Stimulated activated memory B cell treated with anti-CD40 and anti-IgM and Interleukin-4, amounts not matched to agents 10 μg/mL and 1 μg/mL and 100 μg/mL, for 72 hours (primary cell): ENCODE measurements at places on chromosomes 7 and 10.

- ATAC-seq = no peak
- no peak overlapping the region for H3K4me3 ChIP-seq
- no peaks in the 10 kb centered on the region for H3K36me3 ChIP-seq
- no peak overlapping the region for H3K27ac ChIP-seq
- peaks cover 18% of the 10 kb centered on the region for H3K27me3 ChIP-seq
These were observed 21.4 kb downstream of the STEAP1 start for GRCh38 chr7:90175667-90176066.

- peaks cover 27% of the 10 kb centered on the region for H3K4me1 ChIP-seq
- peak overlapping the region; percentile 21 for H3K4me3 ChIP-seq
- no peaks in the 10 kb centered on the region for H3K27me3 ChIP-seq
These were observed 2.4 kb downstream of the PRDX3 start for GRCh38 chr10:119176166-119176565.

DNA sequence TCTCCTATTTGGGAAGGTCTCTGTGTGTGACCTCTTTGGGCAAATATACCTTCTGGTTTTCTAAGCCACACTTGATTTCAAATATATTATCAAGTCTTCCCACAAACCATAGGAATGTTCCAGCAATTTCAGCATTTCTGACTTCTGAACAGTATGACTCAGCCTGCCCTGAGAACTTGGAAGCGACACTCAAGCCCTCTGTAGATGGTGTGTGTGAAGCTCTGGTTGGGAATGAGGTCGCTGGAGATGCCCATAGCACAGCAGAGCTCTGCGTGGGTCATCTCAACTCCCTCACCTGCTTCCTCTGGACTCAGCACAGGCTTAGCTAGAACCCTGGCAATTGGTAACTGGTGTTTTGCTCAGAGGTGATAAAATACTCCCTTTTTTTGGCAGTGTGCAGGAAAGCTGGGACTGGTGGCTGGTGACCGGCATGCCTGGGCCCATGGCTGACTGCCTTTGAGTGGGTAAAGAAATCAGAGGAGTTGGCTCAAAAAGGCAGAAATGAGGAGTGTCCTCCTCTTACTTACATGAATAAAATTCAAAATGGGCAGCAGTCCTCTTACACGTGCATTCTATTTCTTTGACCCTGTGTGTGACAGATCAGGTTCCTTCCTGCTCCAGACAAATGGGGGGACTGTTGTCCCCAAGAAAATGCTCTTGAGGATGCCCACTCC, 87.5 kb upstream of the NRP1 start:
- ATAC-seq = no peak
- H3K27me3 ChIP-seq = peaks cover 13% of the 10 kb centered on the region
- H3K27ac ChIP-seq = no peak overlapping the region
- H3K4me3 ChIP-seq = no peak overlapping the region
- H3K36me3 ChIP-seq = no peaks in the 10 kb centered on the region

DNA sequence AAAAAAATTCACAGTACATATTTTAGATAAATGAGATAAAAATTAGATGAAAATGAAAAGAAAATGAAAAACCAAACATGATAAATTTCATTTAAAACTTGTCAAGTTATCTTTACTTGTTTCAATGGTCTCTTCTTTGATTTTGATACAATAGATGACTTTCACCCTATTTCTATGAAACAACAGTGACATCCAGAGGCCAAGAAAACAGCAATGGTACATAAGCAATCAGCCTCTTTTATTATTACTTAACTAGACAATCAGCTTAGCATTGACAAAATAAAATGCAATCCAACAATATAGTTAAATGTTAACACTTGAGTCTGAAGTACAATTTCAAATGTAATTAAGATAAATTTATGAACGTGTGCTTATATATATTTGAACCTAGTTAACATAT, 74.8 kb upstream of the GPR37 start:
- no peak overlapping the region for H3K4me3 ChIP-seq
- ATAC-seq = no peak
- peaks cover 38% of the 10 kb centered on the region for H3K36me3 ChIP-seq
- H3K27ac ChIP-seq = no peak overlapping the region

DNA sequence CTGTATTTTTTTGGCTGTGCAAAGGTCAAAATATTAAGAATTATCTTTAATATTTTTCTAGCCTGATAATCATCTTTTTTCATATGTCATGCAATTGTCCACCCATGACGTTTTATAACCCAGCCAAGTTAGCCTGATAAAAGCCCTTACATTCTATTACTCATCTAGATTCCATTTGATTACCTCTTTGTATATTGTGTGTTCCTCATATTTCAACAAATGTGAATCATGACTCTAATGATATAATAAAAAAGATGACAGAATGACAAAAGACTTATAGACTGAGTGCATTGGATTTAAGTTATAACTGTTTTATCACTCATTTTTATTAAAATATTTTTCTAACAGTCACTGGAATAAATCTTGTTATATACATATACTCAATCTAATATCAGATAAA, 1560.0 kb upstream of the LRRTM3 start:
- ATAC-seq = no peak
- no peak overlapping the region for H3K4me3 ChIP-seq
- H3K36me3 ChIP-seq = no peaks in the 10 kb centered on the region
- H3K27ac ChIP-seq = no peak overlapping the region
- no peaks in the 10 kb centered on the region for H3K27me3 ChIP-seq

GRCh38 chr10:89670926-89671325, 25.9 kb upstream of the PANK1 start:
- H3K4me3 ChIP-seq = no peak overlapping the region
- no peaks in the 10 kb centered on the region for H3K36me3 ChIP-seq
- no peak for ATAC-seq
- H3K27me3 ChIP-seq = no peaks in the 10 kb centered on the region
- peaks cover 11% of the 10 kb centered on the region for H3K4me1 ChIP-seq

- H3K36me3 ChIP-seq = no peaks in the 10 kb centered on the region
- peak overlapping the region; percentile 36 for H3K27ac ChIP-seq
These were observed 60.0 kb downstream of the ATXN7L1 start for GRCh38 chr7:105816266-105816843.

DNA sequence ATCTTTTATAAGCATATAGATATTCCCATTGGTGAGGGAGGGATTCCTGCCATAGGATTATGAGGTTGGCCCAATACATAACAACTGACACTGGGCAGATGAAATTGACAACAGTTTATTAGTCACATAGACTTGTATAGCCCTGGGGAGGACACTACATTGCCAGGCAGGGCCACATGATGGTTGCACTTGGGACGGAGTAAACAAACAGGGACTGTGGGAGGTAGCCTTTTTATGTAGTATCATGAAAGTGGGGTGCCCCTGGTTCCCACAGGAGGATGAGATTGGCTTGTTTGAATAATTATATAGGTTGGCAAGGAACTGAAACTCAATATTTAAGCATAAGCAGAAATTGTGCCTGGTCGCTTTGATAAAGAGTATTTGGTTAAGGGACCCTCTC, 23.5 kb downstream of the TRIM24 start:
- H3K36me3 ChIP-seq = peaks cover 21% of the 10 kb centered on the region
- no peak overlapping the region for H3K4me3 ChIP-seq
- peak overlapping the region; percentile 10 for H3K27ac ChIP-seq
- no peak for ATAC-seq

DNA sequence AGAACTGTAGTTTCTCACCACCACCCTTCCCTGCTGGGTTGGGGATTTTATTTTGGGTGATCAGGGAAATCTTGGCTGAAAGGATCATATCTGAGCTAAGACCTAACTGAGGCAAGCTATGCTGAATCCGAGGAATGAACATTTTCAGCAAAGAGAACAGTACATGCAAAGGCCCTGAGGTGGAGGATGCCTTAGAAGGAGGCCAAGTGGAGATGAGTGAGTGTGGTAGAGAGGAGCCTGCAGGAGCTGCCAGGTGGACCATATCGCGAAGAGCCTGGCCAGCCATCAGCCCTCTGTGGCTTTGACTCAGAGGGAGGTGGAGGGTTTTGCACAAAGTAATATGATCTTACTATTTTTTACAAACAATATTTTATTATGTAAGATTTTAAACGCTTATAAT, 1.6 kb upstream of the RASGEF1A start:
- H3K4me3 ChIP-seq = no peak overlapping the region
- H3K4me1 ChIP-seq = peaks cover 14% of the 10 kb centered on the region
- H3K27ac ChIP-seq = no peak overlapping the region
- H3K36me3 ChIP-seq = no peaks in the 10 kb centered on the region
- no peak for ATAC-seq

GRCh38 chr10:77398558-77398957, 239.1 kb downstream of the KCNMA1 start:
- H3K36me3 ChIP-seq = no peaks in the 10 kb centered on the region
- no peaks in the 10 kb centered on the region for H3K4me1 ChIP-seq
- H3K27ac ChIP-seq = no peak overlapping the region
- ATAC-seq = no peak

GRCh38 chr7:129664029-129665012, 52.8 kb downstream of the NRF1 start:
- H3K36me3 ChIP-seq = peaks cover 44% of the 10 kb centered on the region
- no peak overlapping the region for H3K4me3 ChIP-seq
- H3K27me3 ChIP-seq = no peaks in the 10 kb centered on the region
- ATAC-seq = no peak
- H3K4me1 ChIP-seq = peaks cover 7% of the 10 kb centered on the region

DNA sequence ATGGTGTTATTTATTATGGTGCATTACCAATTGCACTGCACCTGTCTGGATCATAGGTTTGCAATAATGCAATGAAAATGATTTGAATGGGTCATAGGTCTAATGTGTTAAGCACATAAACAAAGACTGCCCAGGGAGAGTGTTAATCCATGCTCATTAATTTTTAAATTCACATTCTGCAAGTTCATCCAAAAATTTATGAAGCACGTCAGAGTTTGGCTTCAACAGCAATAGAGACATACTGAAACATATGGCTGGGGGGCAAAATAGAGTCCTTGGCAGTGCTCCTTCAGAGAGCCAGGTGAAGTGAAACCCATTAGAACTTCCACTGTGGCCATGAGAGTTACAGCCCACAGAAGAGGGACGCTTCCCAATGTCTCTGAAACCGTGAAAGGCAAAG, 441.1 kb downstream of the POM121L12 start:
- no peak overlapping the region for H3K27ac ChIP-seq
- H3K4me3 ChIP-seq = no peak overlapping the region
- H3K4me1 ChIP-seq = no peaks in the 10 kb centered on the region

DNA sequence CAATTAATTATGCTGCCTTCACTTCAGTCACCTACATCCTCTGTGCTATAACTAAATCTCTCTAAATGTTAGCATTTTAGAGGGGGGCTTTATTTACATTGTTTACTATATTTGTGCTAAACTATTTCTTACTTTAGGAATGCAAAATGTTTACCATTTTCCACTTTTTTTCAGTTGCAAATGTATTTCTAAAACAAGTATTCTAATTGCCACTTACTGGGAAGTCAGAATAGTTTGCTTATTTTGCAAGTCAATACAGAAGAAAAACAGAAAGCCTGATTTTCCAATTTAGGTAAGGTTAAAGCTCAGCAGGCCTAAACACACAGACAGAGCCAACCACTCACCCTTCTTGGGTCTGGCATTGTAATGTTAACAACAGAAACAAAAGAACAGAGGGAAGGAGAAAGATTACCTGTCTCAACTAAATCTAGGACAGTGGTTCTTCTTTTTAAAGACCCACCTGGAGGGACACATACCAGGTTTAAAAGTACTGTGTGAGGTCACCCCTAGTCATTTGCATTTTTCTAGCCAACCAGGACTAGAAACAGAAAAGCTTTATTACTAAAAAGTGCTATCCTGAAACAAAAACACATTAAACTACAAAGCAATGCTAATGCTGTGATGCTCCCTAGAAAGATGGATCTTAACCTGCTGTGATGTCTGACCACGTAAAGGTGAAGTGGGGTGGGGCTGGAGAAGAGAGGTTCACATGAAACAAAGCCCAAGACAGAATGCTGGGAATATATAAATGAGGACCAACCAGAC, 178.2 kb downstream of the SLC25A13 start:
- peaks cover 60% of the 10 kb centered on the region for H3K36me3 ChIP-seq
- H3K4me3 ChIP-seq = no peak overlapping the region

DNA sequence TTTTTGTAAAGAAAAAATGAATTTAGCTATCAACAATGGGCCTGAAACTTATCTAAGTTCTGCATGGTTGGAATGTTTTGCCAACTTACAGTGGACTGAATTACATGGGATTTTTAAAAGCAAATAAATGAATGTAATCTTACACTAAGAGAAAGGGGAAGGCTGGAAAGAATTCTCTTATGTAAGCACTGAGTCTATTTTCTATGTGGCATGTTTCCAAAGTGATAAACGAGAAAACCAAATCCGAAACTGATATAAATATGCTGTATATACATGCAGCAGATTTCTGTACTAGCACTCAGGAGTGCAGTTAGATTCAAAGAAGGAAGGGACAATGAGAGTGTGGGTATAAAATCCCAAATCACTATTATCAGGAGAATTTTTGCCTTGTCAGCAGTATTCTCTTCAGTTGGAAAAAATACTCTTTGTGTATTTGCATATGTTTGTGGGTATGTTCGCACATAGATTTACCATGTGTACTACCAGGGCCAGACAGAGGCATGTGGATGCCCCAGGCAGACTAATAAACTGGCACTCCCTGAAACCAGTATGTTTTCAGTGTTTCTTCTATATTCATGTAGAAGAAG, 334.3 kb upstream of the SEMA3D start:
- no peaks in the 10 kb centered on the region for H3K27me3 ChIP-seq
- H3K27ac ChIP-seq = no peak overlapping the region
- no peak for ATAC-seq
- H3K4me1 ChIP-seq = no peaks in the 10 kb centered on the region
- H3K4me3 ChIP-seq = no peak overlapping the region
- H3K36me3 ChIP-seq = no peaks in the 10 kb centered on the region

DNA sequence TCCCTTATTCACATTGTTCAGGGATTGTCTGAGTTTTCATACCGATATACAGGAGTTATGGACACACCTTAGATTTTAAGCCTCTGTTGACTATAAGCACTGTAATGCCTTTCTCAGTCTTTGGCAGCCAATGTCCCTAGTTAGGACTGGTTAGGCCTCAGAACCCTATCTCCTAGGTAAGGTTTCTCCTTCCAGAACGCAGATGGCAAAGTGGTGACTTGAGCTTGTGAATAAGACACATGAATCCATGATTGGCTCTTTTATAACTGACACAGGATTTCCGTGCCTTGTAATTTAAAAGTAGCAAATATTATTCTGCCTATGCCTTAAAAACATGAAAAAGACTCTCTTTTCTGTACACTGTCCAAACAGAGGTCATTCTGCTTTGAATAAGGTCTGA, 12.5 kb upstream of the RNF148 start:
- H3K36me3 ChIP-seq = no peaks in the 10 kb centered on the region
- ATAC-seq = no peak
- H3K4me3 ChIP-seq = no peak overlapping the region
- H3K27me3 ChIP-seq = no peaks in the 10 kb centered on the region

- no peak overlapping the region for H3K27ac ChIP-seq
- peaks cover 8% of the 10 kb centered on the region for H3K27me3 ChIP-seq
- no peaks in the 10 kb centered on the region for H3K4me1 ChIP-seq
- no peak overlapping the region for H3K4me3 ChIP-seq
These were observed 162.3 kb downstream of the SKIDA1 start for GRCh38 chr10:21363092-21363730.

DNA sequence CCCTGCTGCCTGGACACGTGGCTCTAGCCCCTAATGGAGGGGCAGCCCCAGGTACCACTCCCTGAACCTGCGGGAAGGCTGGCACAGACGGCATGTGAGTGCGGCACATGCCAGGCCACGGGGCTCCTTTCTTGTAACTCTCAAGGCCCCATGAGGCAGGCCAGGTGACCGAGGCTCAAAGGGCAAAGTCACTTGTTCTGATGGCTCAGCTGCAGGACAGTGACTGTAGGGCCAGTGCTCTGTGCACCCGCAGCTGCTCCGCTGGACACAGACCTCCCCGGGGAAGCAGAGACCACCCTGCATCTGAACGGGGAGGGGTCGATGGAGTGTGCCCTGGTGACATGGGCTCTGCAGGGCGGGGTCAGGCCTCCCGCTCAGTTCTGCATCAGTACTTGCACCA, 55.3 kb downstream of the PTPRE start:
- H3K4me3 ChIP-seq = no peak overlapping the region
- no peak overlapping the region for H3K27ac ChIP-seq
- peaks cover 35% of the 10 kb centered on the region for H3K27me3 ChIP-seq
